ENCODE measurements at places on chromosomes 3 and 15.

DNA sequence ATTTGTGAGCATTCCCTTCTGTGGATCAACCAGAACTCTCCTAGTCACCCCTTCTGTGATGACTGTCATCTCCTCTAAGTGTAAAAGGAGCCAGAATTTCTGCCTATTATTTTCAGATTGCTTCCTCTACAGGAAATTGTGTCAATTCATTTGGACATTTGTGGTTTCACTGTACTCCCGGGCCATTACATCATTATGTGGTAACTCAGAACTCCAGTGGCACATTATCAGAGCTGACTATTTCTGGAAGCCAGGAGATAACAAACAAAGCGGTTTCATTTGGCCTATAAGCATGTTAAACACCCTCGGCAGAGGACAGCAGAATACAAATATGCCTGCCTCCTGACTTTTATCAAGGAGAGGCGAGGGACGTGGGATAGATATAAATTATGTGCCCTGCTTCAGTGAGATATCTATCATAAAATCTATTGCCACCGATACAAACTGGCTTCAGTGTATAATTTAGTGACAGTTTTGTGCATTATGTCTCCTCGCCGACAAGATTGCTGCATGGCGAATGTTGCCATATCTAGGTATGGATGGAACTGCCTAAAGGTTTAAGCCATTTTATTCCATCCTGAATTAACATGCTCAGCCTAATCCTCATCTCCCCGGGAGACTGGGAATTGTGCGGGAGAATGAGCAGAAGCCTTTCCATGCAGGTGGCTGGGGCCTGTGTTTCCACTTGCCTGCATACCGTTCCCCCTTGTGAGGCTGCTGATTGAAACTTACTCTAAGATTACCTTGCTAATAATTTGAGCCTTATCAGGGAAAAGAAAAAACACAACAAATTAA, 193.4 kb upstream of the SEMA6D start:
- H3K4me3 ChIP-seq: no peak overlapping the region
- no peak overlapping the region for H3K27ac ChIP-seq
- H3K27me3 ChIP-seq: no peaks in the 10 kb centered on the region
- no peaks in the 10 kb centered on the region for H3K4me1 ChIP-seq
- DNase-seq: no peak

GRCh38 chr15:73796331-73796831, 43.2 kb upstream of the INSYN1 start:
- DNase-seq: no peak
- H3K27ac ChIP-seq: no peak overlapping the region
- H3K36me3 ChIP-seq: no peaks in the 10 kb centered on the region
- H3K4me3 ChIP-seq: no peak overlapping the region
- no peaks in the 10 kb centered on the region for H3K4me1 ChIP-seq
- H3K27me3 ChIP-seq: no peaks in the 10 kb centered on the region

DNA sequence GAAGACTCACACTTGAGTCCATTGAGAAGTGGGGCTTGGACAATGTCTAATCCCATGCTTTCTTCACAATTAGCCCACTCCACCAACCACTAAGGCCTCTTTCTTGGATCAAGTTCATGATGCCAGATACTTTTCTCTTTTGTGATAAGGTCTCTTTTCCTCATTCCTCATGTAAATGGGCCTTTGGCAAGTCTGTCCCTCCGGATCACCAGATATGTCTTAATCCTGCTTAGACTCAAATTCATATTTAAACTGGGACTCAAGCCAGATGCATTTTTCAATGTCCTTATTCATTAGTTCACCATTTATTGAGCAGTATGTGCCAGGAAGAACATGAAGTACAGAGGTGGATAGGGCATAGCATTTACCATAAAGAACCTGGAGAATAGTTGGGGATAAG, 671.1 kb downstream of the TBL1XR1 start:
- H3K27ac ChIP-seq: no peak overlapping the region
- no peaks in the 10 kb centered on the region for H3K27me3 ChIP-seq
- H3K4me1 ChIP-seq: no peaks in the 10 kb centered on the region
- no peak overlapping the region for H3K4me3 ChIP-seq
- H3K36me3 ChIP-seq: no peaks in the 10 kb centered on the region

DNA sequence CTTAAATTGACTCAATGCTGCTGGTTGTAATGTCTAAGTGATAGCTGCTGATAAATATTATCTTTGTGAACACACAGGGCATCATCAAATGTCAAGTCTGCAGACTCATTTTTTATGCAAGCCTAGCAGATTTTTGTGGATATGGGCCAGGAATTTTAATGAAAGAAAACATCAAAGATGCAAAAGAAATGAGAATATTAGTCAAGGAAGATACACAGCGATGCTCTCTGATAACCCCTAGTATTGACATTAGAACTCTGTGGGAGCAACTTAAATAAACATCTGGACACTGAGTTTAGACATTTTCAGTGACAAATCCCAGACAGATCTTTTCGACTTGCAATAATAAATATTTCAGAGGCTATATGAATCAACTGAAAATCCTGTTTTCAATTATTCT, 28.3 kb downstream of the POLR2M start:
- no peak overlapping the region for H3K4me3 ChIP-seq
- no peaks in the 10 kb centered on the region for H3K27me3 ChIP-seq
- H3K27ac ChIP-seq: no peak overlapping the region
- no peaks in the 10 kb centered on the region for H3K4me1 ChIP-seq

DNA sequence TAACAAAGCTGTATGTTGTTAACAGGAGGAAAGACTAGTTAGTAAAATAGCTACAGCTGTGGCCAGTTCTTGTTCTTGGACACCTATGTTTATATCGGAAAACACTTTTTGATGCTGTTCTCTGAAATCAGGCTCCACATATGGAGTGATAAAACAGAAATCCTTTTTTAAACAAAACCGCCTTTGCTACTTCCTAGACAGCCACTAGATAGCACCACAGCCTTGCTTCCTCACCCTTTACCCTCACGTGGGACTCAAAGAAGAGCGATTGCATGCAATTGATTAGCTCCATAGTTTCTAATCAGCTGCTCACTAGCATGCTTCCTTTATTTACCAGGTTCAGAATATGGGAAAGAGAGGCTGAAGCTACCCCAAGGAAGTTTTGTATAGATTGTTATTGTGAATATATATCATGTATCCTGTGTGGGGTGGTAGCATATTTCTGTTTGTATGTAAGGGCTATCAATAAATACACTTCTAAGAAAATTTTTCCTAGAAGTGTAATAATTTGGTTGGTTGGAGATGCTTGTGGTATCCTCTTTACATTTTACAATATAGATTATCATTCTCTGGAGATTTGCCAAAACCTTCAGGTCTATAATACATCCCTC, 4.3 kb upstream of the MTFMT start:
- no peak overlapping the region for H3K4me3 ChIP-seq
- no peak overlapping the region for H3K27ac ChIP-seq
- H3K4me1 ChIP-seq: peaks cover 4% of the 10 kb centered on the region
- no peak for DNase-seq
- no peaks in the 10 kb centered on the region for H3K27me3 ChIP-seq
